CD4-positive, alpha-beta T cell treated with Interferon gamma for 1 hour (primary cell): ENCODE measurements at places on chromosomes 2 and 18.

DNA sequence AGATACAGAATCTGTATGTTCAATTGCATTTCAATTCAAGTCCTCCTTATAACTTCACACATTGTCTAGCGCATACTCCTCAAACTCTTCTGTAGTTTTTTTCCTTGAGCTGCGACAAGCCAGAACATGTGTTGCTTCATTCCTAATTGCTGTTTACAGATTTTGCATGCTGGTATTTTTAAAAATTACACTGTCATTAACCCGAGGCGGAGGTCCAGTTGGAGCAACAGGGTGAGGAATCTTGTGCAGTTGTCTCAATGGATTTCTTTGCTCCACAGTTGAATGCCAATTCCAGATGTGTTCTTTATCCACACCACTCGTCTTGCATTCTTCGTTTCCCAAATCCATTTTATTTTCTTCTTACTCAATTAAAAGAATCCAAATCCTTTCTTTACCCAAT is 16.4 kb upstream of the SERPINB13 start:
- DNase-seq: no peak

- no peak for DNase-seq
Measured at GRCh38 chr2:218582076-218582475, 13.4 kb downstream of the CNOT9 start.

DNA sequence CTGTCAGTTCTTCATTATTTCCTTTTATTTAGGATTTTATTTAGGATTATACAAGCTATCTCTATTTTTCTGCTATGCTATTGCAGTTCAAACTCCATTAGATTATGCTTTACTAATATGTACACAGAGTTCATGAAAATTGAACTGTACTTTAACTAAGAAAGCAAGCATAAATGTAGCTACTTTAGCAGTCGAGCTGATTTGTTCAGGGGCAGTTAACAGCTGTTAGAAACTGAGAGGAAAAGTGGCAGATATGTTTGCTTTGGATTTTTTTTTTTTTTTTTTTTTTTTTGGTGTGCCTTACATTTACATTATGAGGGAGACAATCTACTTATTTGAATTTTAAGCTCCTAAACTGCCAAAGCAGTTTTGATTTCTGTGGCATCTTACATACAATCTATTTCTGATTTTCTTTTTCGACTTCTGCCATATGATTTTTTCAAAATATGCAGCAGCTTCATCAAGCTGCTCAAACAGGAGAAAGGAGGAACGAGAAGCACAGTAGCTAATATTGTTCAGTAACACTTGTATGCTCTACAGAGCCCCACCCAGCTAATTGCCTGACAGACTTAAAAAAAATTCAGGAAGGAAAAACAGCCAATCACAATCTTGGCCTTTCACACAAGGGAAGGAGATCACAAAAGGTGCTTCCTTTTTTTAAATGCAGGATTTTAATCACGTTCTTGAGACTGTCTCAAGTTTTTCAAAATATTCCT is 233.4 kb upstream of the SIX3 start:
- DNase-seq: peak; percentile 30

DNA sequence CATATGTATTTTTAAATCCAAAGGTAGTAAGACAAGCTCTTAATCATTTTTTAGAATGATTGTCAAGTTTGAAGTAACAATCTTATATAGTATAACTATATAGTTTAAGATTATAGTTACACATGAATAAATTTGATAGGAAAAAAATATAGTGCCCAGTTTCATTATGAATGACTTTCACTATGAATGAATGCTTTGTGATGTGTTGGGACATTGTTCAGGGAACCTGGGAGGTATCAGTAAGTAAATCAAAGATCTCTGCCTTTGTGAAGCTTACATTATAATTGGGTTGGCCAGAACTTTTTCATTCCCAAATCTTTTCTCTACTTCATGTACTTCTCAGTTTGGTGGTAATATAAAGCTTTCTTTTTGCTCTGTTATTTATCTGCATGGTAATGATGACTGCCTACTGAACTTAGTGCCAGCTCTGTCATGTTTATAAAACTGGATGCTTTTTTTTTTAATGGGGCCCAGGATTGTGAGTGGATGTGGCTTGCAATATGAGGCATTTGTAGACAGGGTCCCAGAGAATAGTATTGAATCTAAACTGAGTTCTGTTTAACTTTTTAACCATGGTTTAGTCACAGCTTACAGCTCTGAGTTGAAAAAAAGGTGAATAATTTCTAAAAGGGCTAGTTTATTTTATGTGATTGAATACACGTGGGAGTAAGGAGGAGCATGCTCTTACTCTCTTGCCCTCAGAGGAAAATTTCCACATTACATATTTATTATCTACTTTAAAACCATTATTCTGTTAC is 23.3 kb downstream of the GLS start:
- no peak for DNase-seq

DNA sequence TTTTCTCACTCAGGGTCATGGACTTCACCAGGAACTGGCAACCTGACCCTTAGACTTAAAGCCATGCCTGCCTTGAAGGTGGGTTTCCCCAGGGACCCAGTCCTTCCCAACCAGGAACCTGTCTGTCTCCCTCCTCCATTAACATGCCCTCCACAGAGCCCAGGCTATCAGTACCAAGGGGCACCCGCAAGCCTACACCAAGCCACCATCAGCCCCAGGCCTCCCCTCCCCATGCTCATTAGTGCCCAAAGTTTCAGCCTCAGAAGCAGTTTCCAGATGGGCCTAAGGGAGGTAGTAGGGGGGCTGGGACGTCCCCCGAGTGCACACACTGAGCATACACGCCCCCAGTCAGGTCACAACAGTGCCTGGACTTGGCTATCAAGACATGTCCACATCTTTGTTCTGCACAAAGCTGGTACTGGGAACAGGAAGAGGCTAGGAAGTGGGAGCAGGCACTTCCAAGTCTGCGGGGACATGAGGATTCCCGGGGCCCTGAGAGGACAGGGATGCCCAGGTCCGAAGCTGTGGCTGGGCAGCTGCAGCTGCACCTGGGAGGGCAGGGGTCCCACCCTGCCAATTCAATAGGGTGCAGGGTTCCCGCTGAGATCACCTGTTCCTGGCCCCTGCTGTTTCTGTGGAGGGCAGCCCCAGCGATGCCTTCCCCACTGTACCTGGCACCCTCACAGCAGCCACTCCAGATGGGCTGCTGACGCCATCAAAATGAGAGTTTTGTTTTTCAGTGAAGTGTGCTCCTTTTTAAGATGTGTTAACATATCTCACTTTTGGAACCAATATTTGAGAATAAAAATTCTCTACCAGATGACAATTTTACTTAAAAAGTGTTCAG is 731.4 kb downstream of the NR4A2 start:
- no peak for DNase-seq
